ENCODE measurements at places on chromosomes 11 and 22. TPM values are rescaled to one million over a fixed set of nuclear protein-coding genes. Genes with fewer than 3 reads are reported as not detected.

NF2 gene
- total RNA-seq, result 38.5 TPM

A4GALT gene
- total RNA-seq, result 94.9 TPM

NKAPD1 gene
- 7.6 TPM for total RNA-seq

PATE2 gene
- not detected for total RNA-seq

ARHGAP42 gene
- 11.1 TPM for total RNA-seq

OR6Q1 gene
- total RNA-seq, result not detected

YAP1 gene
- total RNA-seq, result 67.9 TPM

YPEL4 gene
- 0.55 TPM for total RNA-seq

GLYAT gene
- not detected for total RNA-seq

FIBIN gene
- 10.5 TPM for total RNA-seq

SPTBN2 gene
- 0.77 TPM for total RNA-seq

GLB1L2 gene
- total RNA-seq, result 0.30 TPM

FAM111B gene
- total RNA-seq, result 1.1 TPM

PRR33 gene
- 2.4 TPM for total RNA-seq

BLID gene
- total RNA-seq, result 0.36 TPM

OTOG gene
- total RNA-seq, result not detected

VWCE gene
- total RNA-seq, result 0.77 TPM

CNTF gene
- 0.93 TPM for total RNA-seq

OR4C13 gene
- not detected for total RNA-seq

- no peak for DNase-seq
These were observed 73.7 kb downstream of the PRCP start for GRCh38 chr11:82826526-82826925.

- DNase-seq, result no peak
These were observed 20.3 kb upstream of the PGM2L1 start for GRCh38 chr11:74418509-74418895.

GRCh38 chr11:79400206-79400605, 40.6 kb downstream of the TENM4 start:
- DNase-seq, result no peak

GRCh38 chr22:30829901-30830550, 135.4 kb downstream of the OSBP2 start:
- DNase-seq, result no peak

DNA sequence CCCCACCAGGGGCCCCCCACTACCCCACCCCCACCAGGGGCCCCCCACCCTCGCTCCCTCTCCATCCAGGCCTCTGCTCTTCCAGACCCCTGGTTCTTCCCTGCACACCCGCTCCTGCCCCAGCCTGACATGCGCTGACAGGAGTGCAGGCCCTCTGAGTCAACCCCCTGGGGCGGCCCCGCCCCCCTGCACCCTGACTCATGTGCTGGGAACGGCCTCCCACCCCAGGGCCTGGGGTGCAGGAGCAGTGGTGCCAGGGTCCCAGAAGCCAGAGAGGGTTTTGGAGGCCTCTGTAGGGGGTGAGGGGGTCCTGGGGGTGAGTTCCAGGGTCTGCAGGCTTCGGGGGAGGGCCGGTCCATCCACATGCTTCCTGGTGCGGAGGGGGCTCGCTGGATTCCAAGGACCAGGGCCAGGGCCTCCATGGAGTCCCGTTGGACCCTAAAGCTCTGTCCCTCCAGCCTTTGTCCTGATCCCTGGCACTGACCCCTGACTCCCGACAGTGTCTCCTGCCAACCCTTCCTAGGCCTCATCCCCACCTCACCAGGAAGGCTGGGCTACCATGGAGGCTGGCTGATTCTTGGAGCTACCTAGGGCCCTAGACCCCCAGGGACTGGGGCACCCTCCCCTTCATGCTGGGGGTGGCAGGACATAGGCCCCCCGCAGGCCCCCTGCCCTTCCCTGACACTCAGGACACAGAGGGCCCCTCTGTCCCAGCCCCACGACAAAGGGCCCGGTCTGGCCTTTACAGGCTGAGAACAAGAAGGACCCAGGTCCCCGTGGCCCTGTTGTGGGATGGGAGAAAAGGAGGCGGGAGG, 583 bp upstream of the PKP3 start:
- DNase-seq, result no peak

DNA sequence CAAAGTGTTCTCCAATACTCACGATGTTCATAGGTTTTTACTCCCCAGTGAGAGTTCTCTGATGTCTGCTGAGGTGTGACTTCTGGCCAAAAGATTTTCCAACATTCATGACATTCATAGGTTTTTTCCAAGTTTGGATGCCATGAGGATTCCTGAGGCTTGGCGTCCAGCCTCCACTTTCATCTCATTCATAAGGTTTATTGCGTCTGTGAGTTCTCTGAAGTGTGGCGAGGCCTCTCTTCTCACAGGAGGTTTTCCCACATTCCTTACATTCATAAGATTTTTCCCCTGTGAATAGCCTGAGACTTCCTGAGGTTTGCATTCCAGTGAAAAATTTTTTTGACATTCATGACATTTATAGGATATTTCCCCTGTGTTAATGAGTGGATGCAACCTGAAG, 1014.1 kb downstream of the LRRC4C start:
- DNase-seq, result no peak

- DNase-seq, result no peak
These were observed 13.9 kb downstream of the OVCH2 start for GRCh38 chr11:7692426-7692825.

GRCh38 chr11:47917599-47918369, 62.6 kb upstream of the PTPRJ start:
- DNase-seq, result peak; percentile 78

GRCh38 chr11:128476729-128477128, 110.6 kb downstream of the ETS1 start:
- no peak for DNase-seq

- DNase-seq, result no peak
These were observed 19.5 kb downstream of the MYBPC3 start for GRCh38 chr11:47332791-47333525.

GRCh38 chr11:8020244-8020597, 33.1 kb downstream of the EIF3F start:
- DNase-seq, result no peak

DNA sequence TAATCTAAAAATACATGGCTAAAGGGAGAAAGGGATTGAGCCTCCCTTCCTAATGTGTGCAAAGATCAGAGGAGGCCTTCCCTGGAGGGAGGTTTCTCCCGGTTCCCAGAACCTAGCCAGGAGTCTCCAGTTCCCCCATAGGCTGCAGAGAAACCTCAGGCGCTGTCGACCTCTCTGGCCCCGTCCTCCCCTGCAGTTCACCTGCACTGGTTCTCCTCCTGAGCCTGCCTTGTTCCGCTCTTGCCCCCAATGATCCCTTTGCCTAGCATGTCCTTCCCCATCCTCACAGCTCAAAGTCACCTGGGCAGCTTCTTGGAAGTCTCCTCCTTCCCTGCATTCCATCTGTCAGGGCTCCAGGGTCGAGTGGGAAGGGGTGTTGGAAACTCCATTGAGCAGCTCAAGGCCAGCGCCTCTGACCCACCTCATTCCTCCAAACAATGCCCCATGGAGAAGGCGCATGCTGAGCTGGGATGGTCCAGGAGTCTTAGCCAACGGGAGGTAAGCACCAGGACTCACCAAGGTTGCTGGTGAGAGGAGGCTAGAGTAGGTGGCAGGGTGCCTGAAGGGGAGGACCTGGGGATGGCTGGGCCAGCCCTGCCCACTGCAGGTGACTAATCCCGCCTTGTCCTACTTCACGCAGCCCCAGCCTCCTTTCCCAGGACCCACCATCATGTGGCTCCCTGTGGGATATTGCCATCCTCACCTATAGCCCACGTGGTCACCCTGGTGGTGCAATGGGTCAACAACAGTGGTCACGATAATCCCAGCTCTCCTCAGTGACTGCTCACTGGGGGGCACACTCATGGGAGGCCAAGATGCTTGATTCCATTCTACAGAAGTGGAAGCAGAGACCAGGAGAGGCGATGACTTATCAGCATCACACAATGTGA, 15.4 kb downstream of the RSPH14 start:
- no peak for DNase-seq

DNA sequence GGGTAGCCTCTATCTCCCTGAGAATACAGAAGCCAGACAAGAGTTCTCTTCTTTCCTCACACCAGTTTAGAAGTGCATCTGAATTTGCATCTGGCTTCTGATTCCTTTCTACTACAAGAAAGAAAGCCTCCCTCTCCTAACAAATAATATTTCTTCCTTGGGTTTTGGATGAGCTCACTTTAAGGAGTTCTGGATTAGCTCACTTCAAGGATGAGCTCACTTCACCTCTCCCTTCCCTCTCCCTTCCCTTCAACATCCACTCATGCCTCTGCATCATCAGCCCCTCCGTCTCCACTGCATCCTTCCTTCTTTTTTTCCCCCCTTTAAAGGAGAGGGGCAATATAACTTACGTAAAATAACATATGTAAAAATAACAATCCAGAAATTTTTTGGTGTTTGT, 1.6 kb upstream of the MTNR1B start:
- no peak for DNase-seq

DNA sequence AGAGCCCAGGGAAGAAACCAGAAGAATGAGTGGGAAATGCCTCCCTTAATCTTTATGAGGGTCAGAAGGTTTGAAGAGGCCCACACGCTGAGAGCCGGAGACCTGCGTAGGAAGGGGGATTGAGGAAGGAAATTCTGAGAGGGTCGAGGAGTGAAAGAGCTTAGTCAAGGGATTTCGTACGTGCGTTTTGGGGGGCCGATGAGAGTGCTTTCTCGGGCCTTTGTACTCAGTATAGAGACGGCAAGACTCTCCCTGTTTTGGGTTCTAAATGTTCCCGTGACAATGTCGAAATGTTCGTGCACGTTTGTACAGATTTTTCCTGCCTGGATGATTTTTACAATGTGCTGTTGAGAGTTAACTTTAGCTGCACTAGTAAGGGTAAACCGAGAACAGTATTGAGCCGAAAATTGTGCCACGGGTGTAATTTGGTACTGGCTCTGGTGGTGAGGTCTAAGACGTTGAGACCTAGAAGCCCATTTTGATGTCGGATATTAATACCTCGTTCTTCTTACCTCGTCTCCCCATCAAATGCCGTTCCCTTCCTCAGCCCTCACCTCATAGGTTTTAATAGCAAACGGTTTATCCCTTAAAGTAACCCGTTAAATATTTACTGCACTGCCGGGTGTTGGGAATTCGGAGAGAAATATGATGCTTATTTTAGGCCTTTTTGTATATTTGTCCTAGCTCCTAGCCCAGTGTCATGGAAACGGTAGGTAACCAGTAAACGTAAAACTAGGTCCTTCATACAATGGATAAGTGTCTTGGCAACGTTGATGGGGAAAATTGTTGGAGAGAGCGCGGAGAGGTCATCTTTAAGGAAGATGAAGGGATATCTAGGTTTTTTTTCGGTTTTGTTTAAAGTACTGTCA, 734 bp downstream of the C11orf58 start:
- DNase-seq, result no peak

DNA sequence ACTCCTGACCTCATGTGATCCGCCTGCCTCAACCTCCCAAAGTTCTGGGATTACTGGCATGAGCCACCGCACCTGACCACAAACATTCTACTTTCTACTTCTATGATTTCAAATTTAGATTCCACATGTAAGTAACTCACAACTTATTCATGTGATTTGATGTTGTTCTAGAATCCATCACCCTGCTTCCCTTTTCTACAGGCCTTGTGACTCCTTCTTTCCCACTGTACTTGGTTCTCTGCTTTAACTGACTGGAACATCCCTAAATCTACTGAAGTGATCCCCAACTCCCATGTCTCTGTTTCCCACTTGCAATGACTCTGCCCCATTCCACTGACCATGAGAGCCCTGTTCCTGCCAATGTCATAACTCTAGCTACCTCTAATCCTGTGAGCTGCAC, 25.7 kb upstream of the MRPL17 start:
- no peak for DNase-seq

DNA sequence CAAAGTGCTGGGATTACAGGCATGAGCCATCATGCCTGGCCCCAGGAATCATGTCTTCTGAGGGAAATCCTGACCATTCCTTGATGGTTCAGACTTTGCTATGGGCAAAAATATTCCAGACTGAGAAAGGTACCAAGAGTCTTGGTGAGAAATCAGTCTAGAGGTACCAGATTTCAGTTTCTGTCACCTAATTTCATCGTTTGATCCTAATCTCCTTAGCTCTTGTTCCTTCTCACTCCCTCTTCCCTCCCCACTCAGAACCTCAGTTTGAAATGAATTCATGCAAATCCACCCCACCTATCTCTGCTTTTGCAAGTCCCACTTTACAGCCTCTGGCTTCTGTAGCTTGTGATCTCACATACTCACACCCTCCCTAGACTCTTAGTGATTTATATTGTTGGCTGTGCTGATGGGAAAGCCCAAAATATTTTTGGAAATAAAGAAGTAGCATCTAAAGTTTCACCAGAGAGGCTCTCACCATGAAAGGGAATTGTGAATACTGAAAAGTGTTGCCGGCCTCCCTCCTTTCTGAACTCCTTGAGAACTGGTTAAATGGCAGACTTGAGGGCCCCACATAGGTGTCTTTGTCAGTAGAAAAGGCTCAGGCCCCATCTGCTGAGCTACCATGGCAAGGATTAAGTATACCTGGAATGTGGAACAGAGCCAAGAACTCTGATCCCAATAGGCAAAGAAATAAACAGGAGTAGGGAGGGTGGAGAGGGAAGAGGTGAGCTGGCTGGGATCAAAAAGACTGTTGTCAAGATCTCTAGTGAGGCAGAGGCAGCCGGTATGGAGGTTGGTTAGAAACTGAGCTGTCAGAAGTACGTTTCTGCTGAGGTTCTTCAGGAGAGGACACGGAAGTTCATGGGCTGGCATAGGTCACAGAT, 190.5 kb upstream of the MTMR2 start:
- no peak for DNase-seq

GRCh38 chr22:32608494-32608893, 133.9 kb downstream of the FBXO7 start:
- no peak for DNase-seq

DNA sequence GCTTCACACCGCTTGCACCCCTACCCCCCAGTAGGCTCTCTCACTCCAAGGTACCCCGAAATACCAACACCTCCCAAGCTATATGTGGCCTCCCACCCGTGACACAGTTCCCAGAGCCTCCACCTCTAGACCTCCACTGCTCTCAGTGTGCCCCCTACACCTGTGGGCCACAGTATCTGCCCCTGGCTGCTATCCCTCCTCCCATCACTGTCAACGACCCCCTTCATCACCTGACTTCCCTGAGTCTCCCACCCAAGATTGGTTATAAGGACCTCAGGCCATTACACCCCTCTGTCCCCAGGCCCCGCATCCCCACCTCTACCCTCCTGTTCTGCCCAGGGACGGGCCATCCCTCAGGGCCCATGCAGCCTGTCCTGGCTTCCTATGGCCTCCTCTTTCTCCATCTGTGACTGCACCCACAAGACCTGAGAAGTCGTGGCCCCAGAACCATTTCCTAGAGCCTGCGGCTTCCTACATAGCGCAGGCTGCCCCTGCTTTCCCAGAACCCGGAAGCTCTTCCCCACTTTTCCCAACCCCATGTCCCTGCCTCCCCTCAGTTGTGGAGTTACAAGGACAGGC, 734 bp downstream of the ACR start:
- no peak for DNase-seq
